ENCODE measurements at places on chromosomes 2 and 18.

- DNase-seq: no peak
Observed at GRCh38 chr2:43210467-43211303, 15.7 kb downstream of the ZFP36L2 start.

DNA sequence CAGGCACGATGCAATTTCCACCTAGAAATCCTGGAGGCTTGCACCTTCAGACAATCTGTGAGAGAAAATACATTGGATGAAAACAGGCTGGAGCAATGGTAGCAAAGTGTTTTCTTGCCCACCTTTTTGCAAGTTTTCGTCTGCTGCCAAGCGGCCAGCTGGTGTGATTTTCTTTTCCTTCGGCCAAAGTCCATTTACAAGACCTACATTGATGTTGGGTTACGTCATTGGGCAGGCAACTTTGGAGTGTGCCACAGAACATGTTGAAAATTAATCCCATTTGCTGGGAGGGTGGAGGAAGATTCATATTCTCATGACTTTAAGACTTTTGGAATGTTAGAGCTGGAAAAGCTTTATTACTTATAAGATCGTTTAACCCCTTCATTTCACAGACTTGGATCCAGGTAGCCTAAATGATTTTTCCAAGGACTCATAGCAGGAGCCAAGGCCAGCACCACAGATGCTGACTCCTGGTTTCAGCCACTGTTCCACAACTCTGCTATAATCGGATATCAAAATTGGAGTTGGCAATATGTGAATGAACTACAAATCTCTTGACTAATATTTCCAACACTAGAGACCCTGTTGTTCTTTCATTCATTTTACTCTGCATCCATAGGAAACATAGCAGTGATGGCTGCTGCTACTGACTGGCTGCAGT lies 352.1 kb downstream of the RND3 start:
- no peak for DNase-seq

DNA sequence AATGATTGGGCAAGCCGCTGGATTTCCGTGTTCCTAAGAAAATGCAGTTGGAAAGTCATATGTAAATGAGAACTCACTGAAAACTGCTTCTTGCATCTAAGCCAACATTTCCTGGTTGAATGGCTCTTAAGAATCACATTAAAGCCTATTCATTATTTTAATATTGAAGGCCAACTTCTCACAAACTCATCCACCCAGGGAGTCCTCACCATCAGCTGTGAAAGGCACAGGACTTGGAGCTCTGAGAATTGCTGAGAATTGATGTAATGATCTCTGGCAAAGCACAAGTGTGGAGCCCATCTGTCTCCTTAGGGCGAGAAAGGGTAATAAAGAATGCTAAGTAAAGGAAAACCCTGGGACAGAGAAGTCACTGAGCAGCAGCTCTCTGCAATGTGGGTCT lies 55.9 kb upstream of the APCDD1 start:
- DNase-seq: no peak

- no peak for DNase-seq
Observed at GRCh38 chr2:10232096-10232815, 70.4 kb upstream of the HPCAL1 start.

DNA sequence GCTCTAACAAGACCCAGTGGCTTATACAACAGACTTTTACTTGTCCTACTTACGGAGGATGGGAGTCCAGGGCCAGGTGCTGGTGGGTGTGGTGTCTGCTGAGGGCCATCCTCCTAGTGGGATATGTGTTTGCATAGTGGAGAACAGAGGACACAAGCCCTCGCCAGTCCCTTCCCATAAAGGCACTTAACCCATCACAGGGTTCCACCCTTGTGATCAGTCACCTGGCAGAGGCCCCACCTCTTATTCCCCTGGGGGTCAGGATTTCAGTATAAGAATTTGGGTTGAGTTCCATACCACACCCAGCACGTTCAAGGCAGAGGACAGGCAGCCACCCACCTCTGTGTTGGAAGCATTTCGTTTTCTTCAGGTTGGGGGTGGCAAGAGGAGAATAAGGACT lies 259.0 kb downstream of the AGAP1 start:
- no peak for DNase-seq

DNA sequence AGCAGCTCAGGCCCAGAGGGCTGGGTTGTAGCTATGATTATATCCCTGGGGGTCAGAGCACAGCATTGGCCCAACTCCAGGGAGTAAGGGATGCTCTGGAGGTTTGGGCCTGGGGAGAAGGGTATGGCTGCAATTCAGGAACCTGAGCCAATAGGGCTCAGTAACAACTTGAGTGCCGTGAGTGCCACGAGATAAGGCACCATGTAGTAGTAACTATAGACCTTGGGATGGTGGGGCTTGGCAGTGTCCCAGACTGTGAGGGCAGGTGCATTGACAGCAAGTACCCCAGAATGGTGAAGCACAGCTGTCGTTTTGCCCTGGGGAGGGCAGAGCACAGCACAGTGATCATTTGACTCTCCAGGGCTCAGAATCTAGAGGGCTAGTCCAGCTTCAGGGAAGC lies 45.1 kb upstream of the ZNF396 start:
- no peak for DNase-seq

DNA sequence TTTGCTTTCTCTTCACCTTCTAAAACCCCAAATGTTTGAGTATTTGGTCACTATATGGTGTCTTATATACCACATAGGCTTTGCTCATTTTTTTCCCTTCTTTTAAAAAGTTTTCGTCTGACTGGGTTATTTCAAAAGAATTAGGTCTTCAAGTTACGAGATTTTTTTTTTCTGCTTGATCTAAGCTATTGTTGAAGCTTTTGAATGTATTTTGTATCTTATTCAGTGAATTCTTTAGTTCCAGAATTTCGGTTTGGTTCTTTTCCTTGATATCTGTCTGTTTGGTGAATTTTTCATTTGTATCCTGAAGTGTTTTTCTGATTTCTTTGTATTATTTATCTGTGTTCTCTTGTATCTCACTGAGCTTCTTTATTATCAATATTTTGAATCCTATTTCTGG lies 93.5 kb downstream of the ARL6IP6 start:
- no peak for DNase-seq

GRCh38 chr2:190173392-190173791 lies 110.9 kb upstream of the MSTN start:
- DNase-seq: no peak

GRCh38 chr2:112906276-112906675 lies 4.7 kb upstream of the IL37 start:
- no peak for DNase-seq

- DNase-seq: no peak
Observed at GRCh38 chr2:101125374-101125773, 25.8 kb downstream of the TBC1D8 start.

GRCh38 chr2:39234754-39235153 lies 9.0 kb downstream of the CDKL4 start:
- no peak for DNase-seq

DNA sequence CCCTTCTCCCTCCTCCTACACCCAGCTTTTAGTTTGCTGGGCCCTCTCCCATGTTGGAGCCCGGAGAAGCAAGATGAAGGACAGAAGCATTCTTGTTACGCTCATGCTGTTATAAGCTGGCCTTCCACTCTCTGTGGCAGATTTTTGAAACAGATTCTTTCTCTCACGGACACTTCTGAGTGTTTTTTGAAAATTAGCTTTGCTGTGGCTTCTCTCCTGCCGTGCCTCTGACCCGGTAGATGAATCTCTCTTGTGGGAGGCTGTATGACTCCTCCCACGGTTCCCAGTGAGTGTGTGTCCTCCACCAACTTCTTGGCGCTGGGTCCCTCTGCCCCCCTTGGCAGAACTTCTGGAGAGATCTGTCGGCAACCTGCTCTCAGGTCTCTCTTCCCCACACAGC lies 269.3 kb upstream of the MYT1L start:
- DNase-seq: no peak
